ENCODE measurements at places on chromosomes 11 and 22.
A peak's percentile ranks its signal among the peaks of the same experiment; 100 is the strongest.

DNA sequence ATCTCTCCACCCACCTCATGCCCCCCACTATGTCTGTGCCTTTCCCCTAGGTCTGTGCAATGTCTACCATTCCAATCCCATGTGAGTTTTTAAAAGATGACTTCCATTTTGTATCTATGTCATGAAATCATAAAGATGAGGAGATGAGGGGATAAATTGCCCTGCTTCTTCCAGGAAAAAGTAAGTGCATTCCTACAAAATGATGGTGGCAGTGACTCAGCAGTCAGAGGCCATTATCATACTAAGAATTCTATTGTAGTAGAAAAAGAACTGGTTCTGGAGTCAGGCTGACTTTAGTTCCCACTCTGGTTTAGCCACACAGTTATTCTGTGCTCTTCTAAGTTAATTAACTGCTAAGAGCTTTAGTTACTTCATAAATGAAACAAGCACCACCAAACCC lies 89.6 kb upstream of the API5 start:
- DNase-seq = no peak

GRCh38 chr11:93132836-93133235 lies 65.0 kb downstream of the SLC36A4 start:
- DNase-seq = no peak

GRCh38 chr11:25838918-25839625 lies 492.9 kb upstream of the ANO3 start:
- no peak for DNase-seq

- no peak for DNase-seq
These were observed 6.2 kb downstream of the SLC25A45 start for GRCh38 chr11:65376138-65376713.

DNA sequence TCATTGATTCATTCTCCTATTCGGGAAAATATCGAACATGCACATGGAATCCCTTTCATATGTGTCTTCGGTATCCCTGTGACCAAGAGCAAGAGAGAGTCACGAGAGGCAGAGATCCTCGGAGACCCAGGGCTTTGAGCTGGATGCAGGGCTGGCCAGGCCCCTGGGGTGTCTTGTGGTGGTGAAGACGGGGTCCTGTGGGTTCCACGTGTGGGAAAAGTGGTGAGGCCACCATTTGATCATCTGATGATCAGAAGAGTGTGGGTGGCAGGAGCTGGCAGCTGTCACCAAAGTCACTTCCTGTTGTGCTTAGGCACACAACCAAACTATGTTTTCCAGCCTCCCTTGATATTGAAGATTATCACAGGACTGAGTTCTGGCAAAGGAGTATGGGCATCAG lies 94.0 kb downstream of the BRD1 start:
- no peak for DNase-seq

- no peak for DNase-seq
These were observed 55.4 kb upstream of the BID start for GRCh38 chr22:17829695-17830042.

DNA sequence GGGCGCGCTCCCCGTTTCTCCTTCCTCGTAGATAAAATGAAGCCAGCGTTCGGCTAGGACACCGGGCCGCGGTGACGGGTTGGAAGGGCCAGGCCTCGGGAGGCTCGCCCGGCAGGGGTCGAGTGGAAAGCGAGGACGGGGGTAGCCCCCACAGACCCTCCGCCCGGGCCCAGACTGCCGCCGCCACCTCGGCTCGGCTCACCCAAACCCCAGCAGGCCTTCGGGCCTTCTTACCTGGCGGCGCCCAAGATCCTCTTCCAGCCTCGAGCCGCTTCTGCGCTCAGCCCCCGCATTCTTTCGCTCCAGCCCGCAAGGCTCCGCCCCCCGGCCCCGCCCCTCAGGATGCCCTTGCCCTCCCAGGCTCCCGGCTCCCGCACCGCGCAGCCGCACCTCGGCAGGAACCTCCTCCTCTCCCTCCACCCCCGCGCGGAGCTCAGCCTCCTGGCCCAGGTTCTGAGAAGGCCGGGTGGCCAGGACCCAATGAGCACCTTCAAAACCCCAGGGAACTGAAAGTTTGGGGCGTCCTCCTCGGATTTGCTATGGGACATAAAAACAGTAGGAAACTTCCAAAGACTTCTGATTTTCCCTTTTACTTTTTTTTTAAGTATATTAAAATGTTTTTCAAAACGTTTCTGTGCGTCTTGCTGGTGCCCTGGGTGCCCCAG lies at the start of gene CD59:
Gene CD59 (minus strand): TSS at position 276 of the 665 bp plus-strand sequence. CDS start 13,978 bp downstream, outside the sequence.
- peak; percentile 89 for DNase-seq

- DNase-seq = no peak
These were observed 40.0 kb downstream of the AMBRA1 start for GRCh38 chr11:46553814-46554212.

- no peak for DNase-seq
These were observed 2.2 kb upstream of the RPS6KA4 start for GRCh38 chr11:64356498-64357411.

- DNase-seq = no peak
These were observed 1525.6 kb upstream of the RAG2 start for GRCh38 chr11:38123673-38124072.

DNA sequence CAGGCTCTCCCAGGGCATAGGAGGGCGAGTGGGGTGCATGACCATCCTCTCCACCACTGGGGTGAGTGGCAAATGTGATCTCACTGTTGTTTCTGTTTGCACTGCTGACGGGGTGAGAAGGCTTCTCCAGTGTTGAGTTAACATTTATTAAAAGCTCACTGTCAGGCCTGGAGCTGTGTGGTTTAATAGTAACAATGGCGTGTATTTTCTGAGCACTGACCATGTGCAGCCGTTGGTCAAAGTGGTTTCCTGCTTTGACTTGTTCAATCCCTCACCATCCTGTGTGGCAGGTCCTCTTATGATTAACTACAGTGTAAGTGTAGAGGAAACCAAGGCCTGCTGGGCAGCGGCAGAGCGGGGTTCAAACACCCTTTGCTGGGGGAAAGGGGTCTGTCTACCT lies 4.4 kb downstream of the A4GALT start:
- no peak for DNase-seq

GRCh38 chr11:15615398-15616096 lies 500.8 kb downstream of the INSC start:
- no peak for DNase-seq

GRCh38 chr11:69881467-69882269 lies 62.5 kb upstream of the FGF3 start:
- DNase-seq = no peak

- DNase-seq = no peak
These were observed 132.3 kb downstream of the TRIM44 start for GRCh38 chr11:35794850-35795249.

DNA sequence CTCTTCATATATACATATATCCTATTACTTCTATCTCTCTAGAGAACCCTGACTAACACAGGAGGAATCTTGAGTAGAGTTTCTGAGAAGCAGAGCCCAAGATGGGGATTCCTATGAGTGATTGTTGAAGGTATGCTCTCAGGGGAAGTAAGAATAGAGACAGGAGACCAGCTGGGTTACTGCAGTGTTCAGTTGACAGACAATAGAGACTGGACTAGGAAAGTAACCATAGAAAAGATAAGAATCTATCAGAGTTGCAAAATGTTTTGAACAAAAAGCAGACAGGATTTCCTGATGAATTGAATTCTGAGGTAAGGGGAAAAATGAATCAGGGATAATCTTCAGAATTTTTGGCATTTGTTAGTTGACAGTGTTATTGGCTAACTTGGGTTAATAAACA lies 54.4 kb downstream of the SLC17A6 start:
- DNase-seq = no peak

DNA sequence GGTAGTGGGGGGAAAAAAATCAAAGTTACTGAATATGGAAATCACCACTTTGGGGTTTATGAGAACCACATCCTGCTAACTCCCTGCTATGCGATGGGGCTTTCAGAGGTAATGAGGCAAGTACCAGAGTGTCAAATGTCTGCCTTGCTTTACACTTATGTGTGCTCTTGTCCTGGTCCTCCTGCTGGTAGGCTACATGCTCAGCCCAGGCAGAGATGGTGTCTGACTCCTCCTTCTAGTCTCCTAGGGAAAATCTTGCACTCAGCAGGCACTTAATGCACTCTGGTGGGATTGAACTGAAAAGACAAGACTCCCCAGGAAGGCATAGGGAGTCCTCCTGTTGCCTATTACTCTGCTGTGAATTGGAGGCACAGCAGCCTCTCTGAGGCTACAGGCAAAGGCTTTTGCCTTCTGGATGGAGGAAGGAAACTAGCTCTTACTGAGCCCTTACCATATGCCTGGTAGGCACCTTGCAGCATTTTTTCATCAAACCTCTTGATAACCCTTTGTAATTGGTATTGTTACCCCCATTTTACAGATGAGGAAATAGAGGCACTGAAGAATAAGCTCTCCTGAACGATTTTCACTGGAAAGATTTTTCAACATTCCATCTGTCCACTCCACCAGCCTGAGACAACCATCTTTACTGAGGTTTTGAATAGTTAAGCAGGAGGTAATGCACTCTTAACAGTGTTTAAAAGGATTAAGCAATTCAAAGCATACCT lies 132.1 kb upstream of the PAX6 start:
- no peak for DNase-seq

GRCh38 chr22:26529345-26529744 lies 17.1 kb upstream of the TFIP11 start:
- DNase-seq = no peak

- DNase-seq = no peak
These were observed 38.5 kb downstream of the OSBP2 start for GRCh38 chr22:30733181-30733631.

- DNase-seq = no peak
These were observed 206.5 kb downstream of the FAM181B start for GRCh38 chr11:82527081-82527584.

GRCh38 chr11:3160252-3161031 lies 4.7 kb downstream of the OSBPL5 start:
- no peak for DNase-seq

GRCh38 chr11:16945671-16946469 lies 68.3 kb downstream of the PLEKHA7 start:
- DNase-seq = peak; percentile 76

- no peak for DNase-seq
These were observed 13.2 kb upstream of the OSBPL5 start for GRCh38 chr11:3178349-3178748.

Data from hematopoietic multipotent progenitor cell (in vitro differentiated cells).